ENCODE measurements at places on chromosomes 2 and 18.
A peak's percentile ranks its signal among the peaks of the same experiment; 100 is the strongest.

DNA sequence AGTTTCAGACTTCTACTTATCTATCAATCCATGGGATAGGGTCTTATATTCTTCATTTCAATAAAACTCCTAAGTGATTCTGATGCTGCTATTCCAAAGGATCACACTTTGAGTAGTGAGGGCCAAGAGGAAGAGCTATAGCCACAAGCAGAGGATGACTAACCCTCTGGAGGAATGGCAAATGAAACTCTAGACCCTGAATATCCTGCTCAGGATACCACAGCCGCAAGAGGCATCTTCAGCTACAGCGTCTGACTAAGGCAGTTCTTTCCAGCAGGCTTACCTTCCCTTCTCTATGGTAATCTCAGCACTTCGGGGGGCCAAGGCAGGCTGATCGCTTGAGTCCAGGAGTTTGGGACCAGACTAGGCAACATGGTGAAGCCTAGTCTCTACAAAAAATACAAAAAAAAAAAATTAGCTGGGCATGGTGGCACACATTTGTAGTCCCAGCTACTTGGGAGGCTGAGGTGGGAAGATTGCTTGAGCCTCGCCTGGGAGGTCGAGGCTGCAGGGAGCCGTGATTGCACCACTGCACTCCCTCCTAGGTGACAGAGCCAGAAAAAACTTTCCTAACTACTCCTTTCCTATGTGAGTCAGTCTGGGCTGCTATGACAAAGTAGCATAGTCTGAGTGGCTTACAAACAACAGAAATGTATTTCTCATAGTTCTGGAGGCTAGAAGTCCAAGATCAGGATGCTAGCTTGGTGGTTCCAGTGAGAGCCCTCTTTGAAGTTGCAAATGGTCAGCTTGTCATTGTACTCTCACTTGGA, 371.9 kb downstream of the IRS1 start:
- no peak for DNase-seq

DNA sequence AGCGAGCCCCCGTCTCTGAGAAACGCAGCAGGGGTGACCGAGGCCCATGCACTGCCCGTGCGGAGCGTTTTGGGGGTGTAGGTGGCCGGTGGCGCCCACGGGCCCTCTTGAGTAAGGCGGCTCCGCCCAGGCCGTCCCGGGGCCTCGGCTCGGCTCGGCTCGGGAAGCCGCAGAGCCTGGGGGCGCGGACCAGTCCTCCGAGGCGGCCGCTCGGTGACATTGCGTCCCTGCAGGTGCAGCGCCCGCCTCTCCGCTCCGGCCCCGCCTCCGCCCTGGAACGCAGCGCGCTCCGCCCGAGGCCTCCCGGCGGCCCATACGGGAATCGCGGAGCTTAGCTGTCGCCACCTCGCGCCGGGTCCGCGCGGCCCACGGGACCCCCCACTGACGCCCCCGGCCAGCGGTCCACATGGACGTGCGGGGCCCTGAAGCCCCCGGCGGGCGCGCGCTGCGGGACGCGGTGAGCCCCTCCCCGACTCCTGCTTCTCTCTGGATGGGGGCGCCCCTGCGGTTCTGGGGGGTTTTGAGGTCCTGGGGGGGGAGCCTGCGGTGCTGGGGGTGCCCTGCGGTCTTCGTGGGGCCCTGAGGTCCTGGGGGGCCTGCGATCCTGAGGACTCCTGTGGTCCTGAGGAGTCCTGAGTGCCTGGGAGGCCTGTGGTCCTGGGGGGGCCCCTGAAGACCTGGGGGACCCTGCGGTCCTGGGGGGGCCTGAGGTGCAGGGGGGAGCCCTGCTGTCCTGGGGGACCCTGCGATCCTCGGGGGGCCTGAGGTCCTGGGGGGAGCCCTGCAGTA, at the start of gene HSBP1L1:
TSS of gene HSBP1L1 (plus strand) at position 314 of the 789 bp plus-strand sequence. CDS start at position 407, 93 bp downstream.
- DNase-seq, result peak; percentile 55

DNA sequence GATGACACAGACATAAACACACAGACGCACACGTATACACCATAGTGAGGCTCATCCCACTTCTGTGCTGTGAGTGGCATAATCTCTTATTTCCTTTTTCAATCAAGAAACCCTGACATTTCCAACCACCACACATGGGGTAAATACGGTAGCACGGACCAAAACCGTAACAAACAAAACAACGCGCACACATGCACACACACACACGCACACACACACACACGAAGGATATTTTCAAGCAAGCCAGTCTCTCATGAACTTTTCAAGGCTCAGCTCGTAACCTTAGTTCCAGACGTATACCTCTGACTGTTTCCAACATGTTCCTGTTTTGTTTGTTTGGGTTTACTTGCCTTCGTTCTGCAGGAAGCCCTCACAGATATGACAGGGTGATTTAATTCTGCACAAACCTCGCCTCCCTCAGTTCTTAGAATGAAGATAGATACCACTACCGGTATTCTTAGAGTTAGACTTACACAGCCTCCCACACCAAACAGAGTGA, 119.8 kb downstream of the BCL2 start:
- no peak for DNase-seq

GRCh38 chr2:149877074-149877473, 289.5 kb upstream of the MMADHC start:
- DNase-seq, result no peak

- DNase-seq, result no peak
These were observed 66.7 kb upstream of the LPIN2 start for GRCh38 chr18:3079653-3080052.

DNA sequence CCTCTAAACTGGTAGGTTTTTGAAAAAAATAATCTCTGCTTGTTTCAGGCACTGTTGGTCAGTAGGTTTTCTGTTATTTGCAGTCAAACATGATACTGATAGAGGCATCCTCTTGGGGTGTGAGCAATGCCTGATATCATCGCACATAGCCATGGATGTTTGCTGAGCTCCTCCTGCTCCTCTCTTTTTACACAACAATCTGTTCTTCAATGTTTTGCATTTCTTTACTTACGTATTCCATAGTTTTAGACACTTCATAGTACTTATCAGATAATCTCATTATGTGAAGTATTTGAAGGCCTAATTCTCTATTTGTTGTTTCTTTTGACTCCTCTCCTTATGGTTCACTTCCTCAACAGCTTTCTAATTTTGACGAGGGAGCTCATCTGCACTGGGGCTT, 23.0 kb upstream of the HS6ST1 start:
- DNase-seq, result no peak

GRCh38 chr2:1162768-1163584, 212.3 kb downstream of the SNTG2 start:
- DNase-seq, result no peak

DNA sequence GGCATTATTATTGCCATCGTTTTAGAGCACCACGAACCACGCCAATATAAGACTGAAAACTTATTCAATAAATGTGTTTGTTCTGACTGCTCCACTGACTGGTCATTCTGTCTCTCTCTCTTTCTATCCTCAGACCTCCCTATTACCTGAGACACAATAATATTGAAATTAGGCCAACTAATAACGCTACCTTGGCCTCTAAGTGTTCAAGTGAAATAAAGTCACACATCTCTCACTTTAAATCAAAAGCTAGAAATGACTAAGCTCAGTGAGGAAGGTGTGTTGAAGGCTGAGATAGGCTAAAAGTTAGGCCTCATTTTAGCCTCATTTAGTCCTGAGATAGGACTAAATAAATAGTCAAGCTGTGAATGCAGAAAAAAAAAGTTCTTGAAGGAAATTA, 38.8 kb downstream of the G6PC2 start:
- no peak for DNase-seq

DNA sequence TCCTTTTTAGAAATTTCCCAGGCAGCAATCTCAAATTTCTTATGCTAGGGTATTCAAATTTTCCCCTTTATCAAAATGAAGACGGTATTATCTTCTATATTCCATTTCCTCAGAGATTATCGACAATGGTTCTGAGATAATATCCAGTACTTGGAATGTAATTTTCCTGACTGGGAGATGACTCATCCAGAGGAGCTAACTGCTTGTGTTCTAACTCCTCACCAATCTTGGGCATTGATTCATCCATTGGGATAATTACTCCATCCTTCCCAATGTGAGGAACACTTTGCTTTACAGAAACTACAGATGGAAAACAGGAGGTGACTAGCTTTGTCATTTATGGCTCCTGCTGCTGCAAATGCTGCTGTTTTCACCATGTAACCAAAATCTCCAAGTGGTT, 239.4 kb upstream of the LYPD1 start:
- DNase-seq, result no peak

- no peak for DNase-seq
These were observed 629.7 kb downstream of the IRS1 start for GRCh38 chr2:226169751-226170581.

GRCh38 chr18:22113144-22113844, 56.1 kb upstream of the GATA6 start:
- no peak for DNase-seq

GRCh38 chr2:219159771-219160185, 837 bp downstream of the NHEJ1 start:
- DNase-seq, result no peak

GRCh38 chr18:48814490-48815178, 136.1 kb downstream of the SMAD7 start:
- no peak for DNase-seq

DNA sequence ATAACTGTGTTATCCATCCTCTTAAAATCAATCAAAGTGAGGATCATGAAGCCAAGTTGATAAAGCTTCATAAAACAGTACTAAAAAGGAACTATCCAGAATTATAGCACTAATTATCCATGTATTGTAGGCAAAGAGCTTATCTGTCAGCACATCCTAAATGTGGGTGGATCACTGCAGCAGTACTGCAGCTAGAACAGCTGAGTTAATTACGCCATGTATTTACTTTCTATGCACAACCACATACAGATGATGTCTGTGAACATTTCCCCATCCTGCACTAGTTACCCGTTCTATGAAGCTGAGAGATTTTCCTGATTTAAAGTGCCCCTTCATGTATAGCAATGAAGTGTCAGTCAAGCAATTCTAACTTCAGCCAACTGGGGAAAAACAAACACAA, 96.6 kb downstream of the RAPH1 start:
- DNase-seq, result no peak

DNA sequence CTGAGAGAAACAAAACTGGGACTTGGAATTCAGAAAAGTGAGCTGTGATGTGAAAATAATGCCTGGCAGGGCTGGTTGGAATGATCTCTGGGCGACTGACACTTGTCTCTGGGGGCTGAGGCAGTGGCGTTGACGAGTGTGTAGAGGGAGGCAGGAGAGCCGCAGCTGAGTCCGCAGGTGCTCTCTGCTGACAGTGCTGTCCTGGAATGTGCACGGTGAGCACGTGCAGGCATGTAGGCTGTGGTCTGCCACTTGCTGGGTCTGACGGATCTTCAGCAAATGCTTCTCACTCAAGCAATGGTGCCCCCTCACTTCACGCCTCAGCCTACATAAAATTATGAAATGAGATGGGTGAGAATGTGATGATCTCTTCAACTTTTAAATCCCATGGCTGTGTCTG, 38.5 kb upstream of the ATP9B start:
- no peak for DNase-seq

DNA sequence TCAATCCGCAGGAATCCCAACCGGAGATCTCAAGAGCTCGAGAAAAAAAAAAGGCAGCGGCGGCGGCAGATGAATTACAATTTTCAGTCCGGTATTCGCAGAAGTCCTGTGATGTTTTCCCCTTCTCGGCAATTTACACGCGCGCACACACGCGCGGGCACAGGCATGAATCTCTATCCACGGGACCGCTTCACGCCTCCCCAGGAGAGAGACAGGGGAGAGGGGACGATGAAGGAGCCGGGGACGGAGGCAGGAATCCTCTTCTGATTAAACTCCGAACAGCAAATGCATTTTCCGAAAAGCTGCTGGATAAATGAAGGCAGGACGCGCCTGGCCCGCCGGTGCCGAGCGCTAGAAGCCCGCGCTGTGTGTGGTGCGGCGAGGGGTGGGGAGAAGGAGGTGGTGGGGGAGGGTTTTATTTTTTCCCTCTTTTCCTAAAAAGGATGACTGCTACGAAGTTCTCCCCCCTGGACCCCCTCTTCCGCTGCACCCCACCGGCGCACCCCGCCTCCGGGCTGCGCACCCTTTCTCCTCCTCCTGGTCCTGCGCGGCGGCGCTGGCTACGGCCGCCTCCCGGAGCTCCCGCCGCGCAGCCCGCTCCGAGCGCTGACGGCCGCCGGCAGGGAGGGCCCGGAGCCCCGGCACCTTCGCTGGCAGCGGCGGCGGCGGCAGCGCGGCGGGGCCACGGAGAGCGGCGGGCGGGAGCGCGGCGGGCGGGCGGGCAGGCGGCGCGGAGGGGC, at the start of gene BCL2:
TSS of gene BCL2 (minus strand) at position 387 of the 740 bp plus-strand sequence.
- no peak for DNase-seq

Data from activated CD8-positive, alpha-beta memory T cell treated with anti-CD3 and anti-CD28 coated beads for 1 hour (primary cell).